ENCODE measurements at places on chromosomes 1 and 21. TPM values are rescaled to one million over a fixed set of nuclear protein-coding genes. Genes with fewer than 3 reads are reported as not detected.

Gene MACO1
- 35.9 TPM for total RNA-seq

Gene MSH4
- total RNA-seq, result 0.44 TPM

Gene AUNIP
- 3.3 TPM for total RNA-seq

Gene C8B
- not detected for total RNA-seq

Gene FMO1
- not detected for total RNA-seq

- no peak for DNase-seq
These were observed 54.0 kb downstream of the KIAA0040 start for GRCh38 chr1:175138579-175138978.

DNA sequence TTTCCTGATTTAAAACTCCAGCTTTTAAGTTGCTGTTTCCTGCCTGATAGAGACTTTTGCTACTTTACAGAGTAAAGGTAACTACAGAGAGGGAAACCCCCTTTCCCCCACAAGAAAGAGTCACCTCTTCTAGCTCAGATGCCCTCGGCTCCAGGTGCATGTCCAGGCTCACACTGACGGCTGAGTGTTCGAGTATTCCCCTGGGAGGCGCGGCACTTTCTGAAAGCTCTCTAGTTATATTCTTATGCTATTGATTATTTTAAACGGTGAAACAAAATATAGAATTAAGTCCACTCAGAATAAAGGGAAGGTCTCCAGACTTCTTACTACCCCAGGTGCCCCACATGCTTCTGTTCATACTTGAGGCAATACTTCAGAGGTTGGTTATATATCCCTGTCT lies 160.3 kb upstream of the FMN2 start:
- DNase-seq, result no peak

DNA sequence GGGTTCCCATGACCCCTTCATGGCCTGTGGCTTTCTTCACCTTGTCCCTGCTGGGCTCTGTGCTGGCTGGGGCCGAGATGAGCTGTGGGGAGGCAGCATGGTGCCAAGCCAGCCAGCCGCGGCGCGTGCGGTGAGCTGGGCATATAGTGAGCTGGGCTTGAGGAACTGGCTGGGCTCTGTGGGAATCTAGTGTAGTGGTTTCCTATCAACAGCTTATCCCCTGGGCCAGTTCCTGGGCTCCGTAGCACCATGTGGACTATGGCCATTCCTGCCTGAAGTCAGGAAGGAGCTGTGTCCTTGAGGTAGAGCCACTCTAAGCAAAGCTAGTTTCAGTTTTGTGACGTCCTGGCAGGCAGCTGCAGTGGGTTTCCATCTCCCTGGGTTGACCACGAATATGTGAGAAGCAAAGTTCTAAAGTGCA lies 1.8 kb downstream of the NCMAP start:
- no peak for DNase-seq

- no peak for DNase-seq
These were observed 266.3 kb downstream of the RHOU start for GRCh38 chr1:229001467-229002011.

DNA sequence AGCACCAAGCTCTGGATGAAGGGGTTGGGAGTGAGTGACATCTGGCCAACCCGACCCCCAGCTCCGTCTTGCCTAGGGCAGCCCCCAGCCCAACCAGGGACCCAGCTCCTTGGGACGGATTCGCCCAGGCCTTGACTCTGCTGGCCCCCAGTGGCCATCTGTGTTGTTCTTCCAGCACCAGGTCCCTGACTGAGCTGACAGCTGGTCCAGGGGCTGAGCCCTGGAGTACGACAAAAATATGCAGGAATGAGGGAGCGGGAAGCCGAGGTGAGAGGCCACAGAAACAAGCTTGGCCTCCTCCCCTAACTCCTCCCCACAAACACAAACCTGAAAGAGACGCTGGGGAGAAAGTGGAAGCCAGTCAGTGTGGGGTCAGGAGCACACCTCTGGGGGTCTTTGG lies 55.0 kb upstream of the PAX7 start:
- DNase-seq, result peak; percentile 80

DNA sequence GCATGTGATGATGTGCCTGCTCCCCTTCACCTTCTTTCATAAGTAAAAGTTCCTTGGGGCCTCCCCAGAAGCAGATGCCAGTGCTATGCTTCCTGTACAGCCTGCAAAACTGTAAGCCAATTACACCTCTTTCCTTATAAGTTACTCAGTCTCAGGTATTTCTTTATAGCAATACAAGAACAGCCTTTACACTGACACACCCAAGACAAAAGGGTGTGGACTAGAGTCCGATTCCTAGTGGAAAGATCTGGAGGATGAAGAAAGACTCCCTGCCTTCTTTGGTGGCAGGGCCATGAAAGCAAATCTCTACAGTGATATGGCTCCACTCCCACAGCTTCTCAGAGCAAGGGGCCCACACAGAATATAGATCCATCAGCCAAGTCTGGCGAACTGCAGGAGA lies 209.7 kb upstream of the ST6GALNAC5 start:
- no peak for DNase-seq

DNA sequence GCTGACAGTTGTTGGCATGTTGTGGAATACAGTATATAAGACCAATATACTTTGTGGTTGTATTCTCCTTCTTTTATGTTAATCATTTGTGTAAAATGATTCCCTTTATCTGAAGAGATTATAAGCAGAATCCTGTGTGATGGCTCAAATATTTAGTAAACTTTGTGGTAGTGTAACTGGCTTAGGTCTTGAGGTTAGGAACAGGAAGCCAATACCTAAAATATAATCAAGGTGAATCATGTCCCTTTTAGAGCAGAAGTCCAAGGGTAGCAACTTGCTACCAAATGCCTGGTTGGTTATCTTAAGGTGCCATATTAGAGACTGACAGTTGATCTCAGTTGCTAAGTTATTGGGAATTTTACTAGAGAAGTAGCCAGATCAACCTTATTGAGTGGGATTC lies 398.5 kb upstream of the ADAMTS5 start:
- DNase-seq, result no peak

GRCh38 chr1:180994262-180994661 lies 28.4 kb downstream of the STX6 start:
- no peak for DNase-seq

DNA sequence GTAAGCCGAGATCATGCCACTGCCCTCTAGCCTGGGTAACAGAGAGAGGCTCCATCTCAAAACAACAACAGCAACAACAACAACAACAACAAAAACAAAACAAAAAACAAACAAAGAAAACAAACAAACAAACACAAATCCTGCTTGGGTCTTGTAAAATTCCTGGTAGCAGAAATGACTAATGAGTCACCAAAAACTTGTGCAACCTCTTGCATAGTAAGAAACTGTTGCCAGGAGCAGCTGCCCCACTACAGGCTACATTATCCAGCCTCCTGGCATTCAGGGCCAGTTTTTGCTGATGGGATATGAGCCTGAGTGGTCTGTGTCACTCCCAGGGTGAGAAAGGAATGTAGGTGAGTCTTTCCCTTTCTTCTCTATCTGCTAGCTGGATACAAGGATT lies 245.4 kb downstream of the TNR start:
- DNase-seq, result no peak

- DNase-seq, result peak; percentile 72
These were observed 13.7 kb upstream of the TMEM51 start for GRCh38 chr1:15139654-15140350.

GRCh38 chr1:90753556-90753955 lies 36.5 kb upstream of the BARHL2 start:
- DNase-seq, result no peak

Data from endothelial cell (in vitro differentiated cells).